ENCODE measurements at places on chromosomes 1 and 21.

- no peak for DNase-seq
Measured at GRCh38 chr1:37922767-37923550, 23.9 kb downstream of the INPP5B start.

GRCh38 chr21:35354078-35354477, 305.0 kb upstream of the RUNX1 start:
- DNase-seq = no peak

GRCh38 chr1:207024202-207025145, 8.1 kb downstream of the C1orf116 start:
- no peak for DNase-seq

- DNase-seq = no peak
Measured at GRCh38 chr21:32190493-32191144, 88.2 kb downstream of the MIS18A start.

DNA sequence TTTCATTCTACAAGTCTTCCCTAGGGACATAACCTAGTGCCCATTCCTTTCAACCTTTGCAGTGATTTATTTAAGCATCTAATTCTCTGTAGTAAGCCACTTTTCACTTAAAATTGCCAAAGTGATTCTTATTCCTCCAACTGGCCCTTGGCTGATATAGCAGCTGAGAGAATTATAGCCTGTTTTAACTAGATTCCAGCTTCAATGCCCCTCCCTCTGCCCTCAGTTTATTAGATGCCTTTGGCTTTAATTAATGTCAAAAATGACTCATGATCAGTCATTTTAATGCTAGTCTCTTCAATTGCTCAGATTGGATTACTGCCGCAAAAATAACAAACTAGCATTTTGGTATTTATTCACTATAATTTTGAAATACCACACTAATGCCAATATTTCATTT, 145.4 kb upstream of the KCTD3 start:
- no peak for DNase-seq

GRCh38 chr21:39675590-39675989, 62.9 kb downstream of the B3GALT5 start:
- no peak for DNase-seq

DNA sequence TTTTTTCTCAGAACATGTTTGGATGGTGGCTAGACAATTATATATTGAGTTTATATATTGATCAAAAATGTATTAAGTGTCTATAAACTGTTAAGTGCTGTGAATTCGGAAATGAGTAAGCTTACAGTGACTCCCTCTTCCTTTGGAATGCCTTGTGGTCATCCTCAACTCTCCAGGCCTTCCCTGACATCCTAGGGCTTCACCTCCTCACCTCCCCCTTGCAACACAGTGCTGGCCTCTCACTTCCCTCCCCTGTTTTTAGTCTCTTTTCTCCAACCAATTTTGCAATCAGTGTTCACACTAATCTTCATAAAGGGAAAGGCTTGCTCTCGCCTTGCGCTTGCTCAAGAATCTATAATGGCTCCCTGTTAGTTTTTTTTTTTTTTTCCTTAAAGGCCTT, 95.1 kb upstream of the C1orf21 start:
- no peak for DNase-seq

DNA sequence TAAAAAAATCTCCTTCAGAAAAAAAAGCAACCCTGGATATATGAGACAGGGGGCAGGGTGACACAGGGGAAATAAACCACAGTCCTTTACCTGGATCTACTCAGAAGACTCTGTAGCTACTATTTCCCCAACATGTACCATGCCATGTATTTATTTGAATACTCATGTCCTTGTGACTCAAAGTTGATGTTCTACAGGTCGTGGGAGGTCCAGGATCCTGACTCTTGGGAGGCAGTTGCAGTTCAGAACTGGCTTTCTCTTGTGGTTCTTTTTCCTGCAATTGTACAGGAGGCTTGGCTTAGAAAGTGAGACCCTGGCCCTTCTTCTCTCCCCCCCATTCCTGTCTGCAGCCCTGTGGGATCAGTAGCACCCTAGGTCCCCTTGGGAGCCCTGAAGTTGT, 5.8 kb upstream of the IL24 start:
- no peak for DNase-seq

GRCh38 chr1:225848030-225848955, 33.9 kb downstream of the TMEM63A start:
- DNase-seq = no peak

DNA sequence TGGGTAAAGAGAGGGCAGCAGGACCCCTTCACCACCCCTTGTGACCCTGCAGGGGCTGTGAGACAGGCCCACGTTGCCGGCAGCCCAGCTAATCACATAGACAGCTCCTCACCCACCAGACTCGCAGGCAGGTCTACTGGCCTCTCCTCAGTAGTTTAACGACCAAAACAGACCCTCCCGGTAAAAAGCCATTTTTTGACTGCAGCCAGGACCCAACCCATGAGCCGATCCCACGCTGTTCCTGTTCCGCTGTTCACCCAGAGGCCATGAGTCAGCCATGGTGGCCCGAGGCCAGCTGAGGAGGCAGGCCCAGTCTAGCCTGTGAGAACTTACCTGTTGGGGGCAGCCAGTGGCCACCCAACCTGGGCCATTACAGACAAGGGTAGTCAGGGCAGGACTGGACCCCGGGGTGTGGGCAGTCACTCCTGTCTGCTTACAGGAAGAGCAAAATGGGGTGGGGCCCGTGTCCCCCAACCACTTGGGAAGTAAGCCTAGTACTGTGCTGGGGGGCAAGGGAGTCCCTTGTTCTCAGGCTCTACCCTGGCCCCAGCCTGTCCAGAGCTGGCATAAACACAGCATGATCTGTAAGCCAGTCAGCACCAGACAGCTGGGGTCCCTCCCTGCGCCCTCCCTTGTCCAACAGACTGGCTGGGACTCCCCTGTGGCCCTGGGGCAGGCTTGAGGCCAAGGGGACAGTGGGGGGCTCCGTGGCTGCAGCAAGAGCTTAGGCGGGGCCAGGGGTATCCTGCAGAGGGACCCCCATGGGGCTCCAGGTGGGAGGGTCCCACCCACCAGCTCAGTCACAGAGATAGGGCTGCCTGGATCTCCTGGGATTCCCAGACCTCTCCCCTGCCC, 61.9 kb downstream of the WNT9A start:
- peak; percentile 41 for DNase-seq

GRCh38 chr1:153072806-153073726, 1.7 kb upstream of the SPRR2B start:
- DNase-seq = no peak

DNA sequence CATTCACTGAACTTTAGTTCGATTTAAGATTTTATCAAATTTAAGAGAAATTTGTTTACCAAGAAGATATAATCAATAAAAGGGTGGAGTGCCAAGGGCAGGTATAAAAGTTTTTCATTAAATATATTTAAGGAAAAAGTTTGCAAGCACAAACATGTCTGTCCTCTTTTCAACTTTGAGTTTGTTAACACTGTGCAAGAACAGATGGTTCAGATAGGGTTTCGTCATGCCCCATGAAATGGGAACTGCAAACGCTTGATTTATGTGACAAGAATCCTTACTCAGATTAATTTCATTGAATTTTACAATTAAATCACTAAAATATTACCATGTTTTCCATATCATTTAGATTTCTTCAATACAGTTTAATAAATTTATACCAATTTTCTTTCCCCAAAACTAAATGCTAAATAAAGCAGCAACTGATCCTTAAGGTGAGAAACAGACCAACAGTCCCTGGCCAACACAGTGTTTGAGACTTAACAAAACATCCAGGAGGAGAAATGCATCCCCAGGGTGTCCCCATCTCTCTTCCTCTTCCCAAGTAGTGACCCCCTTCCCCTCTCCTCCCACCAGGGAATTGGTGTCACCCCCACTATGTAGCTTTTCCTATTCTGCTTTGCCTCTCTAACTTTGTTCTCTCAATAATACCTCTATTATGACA, 292.9 kb downstream of the LTN1 start:
- no peak for DNase-seq

GRCh38 chr21:42512346-42513034, 1.2 kb upstream of the SLC37A1 start:
- DNase-seq = no peak

- DNase-seq = no peak
Measured at GRCh38 chr1:30770150-30770549, 12.6 kb upstream of the LAPTM5 start.

DNA sequence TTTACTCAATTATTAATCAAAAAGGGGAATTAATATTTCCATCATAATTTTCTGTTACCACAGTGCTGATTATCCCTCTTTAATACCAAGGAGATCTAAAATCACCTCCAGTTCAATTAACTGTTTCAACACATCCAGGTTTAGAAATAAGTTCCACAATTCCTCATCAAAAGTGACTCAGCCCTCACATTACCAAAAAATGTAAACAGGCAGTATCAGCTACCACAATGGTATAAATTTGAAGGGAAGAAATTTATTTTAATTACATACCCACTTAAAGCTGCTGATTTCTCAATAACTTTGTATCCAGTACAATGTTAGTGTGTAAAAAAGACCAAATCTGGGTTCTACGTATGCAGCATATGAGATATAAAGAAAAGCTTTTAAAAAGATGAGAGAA, 51.9 kb downstream of the EIF4G3 start:
- DNase-seq = no peak

DNA sequence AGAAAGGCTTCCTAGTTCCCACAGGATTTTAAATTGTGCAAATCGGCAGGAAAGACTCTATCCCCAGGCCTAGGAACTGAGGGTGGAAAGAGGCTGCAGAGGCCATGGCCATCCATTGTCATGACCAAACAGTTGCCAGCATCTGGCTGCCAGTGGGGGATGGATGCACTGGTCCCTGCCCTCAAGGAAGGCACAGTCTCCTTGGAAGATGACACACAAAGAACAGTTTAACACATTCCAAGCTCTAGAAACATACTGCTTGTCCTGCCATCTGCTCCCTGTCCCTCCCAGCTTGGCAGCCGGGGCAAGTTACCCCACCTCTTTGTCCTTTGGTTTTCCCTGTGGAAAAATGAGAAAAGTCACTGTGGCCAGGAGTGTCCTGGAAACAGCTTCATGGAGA, 83.2 kb downstream of the BCAR3 start:
- DNase-seq = no peak

- DNase-seq = no peak
Measured at GRCh38 chr21:33974513-33975468, 59.2 kb upstream of the ATP5PO start.

DNA sequence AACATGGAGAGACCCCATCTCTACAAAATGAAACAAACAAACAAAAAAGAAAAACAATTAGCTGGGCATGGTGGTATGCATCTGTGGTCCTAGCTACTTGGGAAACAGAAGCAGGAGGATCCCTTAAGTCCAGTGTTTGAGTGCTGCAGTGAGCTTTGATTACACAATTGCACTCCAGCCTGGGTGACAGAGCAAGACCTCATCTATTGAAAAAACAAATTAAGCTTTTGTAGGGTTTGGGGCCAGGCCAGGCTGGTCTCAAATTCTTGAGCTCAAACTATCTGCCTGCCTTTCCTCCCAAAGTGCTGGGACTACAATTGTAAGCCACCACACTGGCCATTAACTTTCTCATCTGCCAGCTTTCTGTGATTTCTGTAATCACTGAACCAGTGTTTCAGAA, 27.2 kb downstream of the NIPAL3 start:
- DNase-seq = no peak

GRCh38 chr21:17782051-17782450, 37.1 kb downstream of the C21orf91 start:
- DNase-seq = no peak

DNA sequence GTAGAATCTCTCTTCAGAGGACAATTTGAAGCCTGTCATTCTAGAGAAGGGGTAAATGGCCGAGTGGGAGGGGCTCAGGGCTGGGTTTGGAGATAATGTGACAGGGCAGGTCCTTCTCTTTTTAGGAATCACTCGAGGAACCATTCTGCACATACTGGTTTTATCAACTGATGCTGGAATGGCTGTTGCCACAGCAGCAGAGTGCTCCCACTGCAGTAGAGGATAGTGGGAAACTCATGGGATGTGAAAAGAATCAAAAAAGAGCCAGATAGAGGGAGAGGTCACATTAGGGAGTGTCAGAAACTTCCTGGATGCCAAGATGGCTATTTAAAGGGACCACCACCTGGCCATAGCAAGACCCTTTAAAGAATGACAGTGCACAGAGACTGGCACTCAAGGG, 105.3 kb downstream of the NAV1 start:
- no peak for DNase-seq

GRCh38 chr1:12546771-12547585, 71.0 kb downstream of the DHRS3 start:
- no peak for DNase-seq

- DNase-seq = no peak
Measured at GRCh38 chr1:171898941-171899340, 57.6 kb downstream of the DNM3 start.

DNA sequence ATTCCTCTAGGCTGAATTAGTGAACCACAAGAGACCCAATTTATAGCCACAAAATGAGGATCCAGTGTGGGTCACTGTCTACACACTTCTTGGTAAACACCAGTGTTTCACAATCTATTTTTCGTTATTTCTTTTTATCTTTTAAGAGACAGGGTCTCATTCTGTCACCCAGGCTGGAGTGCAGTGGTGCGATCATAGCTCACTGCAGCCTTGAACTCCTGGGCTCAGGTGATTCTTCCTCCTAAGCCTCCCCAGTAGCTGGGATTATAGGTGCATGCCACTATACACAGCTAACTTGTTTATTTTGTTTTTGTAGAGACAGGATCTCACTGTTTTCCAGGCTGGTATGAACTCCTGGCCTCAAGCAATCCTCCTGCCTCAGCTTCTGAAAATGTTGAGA, 29.3 kb upstream of the SLC45A3 start:
- DNase-seq = no peak

DNA sequence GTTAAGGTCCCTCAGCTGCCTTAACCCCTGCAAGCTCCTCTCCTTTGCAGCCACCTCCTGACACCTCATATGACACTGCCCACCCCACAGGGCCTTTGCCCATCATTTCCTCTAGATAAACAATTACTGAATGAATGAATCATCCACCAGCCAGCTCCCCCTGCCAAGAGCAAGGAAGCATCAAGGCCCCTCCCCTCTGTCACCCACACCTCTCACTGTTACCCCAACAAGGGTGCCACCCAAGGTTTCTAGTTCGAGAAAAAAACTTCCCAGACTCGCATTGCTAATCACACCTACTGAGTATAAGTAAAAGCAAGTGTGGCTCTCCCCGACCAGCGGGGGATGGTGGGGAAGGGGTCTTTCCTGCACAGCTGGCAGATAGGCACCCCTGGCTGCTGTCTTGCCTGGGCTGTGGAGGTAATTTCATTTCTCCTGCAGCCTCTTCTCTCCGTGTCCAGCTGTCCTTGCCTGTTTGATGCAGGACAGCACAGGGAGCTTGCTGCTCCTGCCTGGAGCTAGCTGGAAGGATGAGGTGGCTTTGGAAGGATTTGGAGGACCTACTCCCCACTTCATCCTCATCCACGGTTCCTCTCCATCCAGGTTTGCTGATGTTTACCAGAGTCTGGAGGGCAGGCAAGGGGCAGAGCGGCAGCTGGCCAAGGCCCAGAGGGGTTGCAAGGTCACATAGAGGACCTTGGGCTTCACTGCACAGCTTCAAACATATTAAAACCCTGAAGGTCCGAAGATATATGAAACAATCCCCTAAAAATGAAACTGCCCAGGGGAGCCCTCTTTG, 33.1 kb upstream of the LBR start:
- DNase-seq = no peak

DNA sequence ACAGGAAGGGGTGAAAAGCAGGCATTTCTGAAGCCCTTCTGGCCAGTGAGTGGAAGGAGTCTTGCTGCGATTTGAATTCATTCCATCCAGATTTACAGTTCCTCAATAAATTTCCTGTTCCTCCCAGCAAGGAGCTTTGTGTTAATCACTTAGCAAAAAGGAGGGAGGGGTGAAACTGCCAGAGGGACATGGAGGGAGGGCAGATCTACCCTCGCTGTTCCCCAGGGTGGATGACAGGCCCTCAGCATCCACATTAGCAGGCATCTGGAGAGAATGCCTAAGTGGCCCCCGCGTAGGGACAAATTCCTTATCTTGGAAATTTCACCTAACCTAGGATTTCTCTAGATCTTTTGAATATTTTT, 1.2 kb downstream of the ETV3 start:
- no peak for DNase-seq
